ENCODE measurements at places on chromosomes 6 and 20.

DNA sequence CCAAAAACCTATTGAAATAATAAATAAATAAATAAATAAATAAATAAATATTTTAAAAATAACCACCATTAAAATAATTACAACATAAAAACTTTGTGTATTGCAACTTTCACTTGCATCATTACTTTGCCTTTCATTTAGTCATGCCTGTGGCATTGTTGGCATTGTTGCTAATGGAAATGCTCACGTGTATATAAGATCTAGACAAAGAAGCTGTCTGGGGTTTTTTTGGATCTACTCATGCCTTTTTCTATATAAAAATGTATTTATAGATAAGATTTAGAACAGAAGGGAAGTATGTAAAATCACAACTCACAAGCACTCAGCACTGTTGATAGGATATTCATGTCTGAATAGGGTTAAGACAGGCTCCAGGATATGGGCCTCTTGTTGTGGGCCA lies 27.9 kb downstream of the GFRA4 start:
- no peak for DNase-seq

GRCh38 chr6:139533573-139534471 lies 159.4 kb upstream of the CITED2 start:
- no peak for DNase-seq

GRCh38 chr20:39871013-39871412 lies 818.0 kb downstream of the MAFB start:
- DNase-seq = no peak

GRCh38 chr6:115221198-115221597 lies 839.5 kb downstream of the FRK start:
- DNase-seq = no peak

GRCh38 chr20:62983210-62983609 lies 23.6 kb downstream of the BHLHE23 start:
- DNase-seq = no peak

GRCh38 chr6:142693441-142693840 lies 251.5 kb downstream of the HIVEP2 start:
- DNase-seq = no peak

- DNase-seq = no peak
These were observed 59.0 kb upstream of the TPD52L1 start for GRCh38 chr6:125094563-125094962.

Measured in stimulated activated CD4-positive, alpha-beta T cell treated with anti-CD3 and anti-CD28 coated beads, Interleukin-2, amount 100 ng/mL, for 48 hours (primary cell).